CD4-positive, CD25-positive, alpha-beta regulatory T cell (primary cell): ENCODE measurements at places on chromosomes 4 and X. TPM values are rescaled to one million over a fixed set of nuclear protein-coding genes. Genes with fewer than 3 reads are reported as not detected.

TLL1 gene
- polyA plus RNA-seq = not detected

CSAG3 gene
- not detected for polyA plus RNA-seq

ARR3 gene
- not detected for polyA plus RNA-seq

CXCL6 gene
- not detected for polyA plus RNA-seq

CT83 gene
- not detected for polyA plus RNA-seq

FAM9C gene
- not detected for polyA plus RNA-seq

DNA sequence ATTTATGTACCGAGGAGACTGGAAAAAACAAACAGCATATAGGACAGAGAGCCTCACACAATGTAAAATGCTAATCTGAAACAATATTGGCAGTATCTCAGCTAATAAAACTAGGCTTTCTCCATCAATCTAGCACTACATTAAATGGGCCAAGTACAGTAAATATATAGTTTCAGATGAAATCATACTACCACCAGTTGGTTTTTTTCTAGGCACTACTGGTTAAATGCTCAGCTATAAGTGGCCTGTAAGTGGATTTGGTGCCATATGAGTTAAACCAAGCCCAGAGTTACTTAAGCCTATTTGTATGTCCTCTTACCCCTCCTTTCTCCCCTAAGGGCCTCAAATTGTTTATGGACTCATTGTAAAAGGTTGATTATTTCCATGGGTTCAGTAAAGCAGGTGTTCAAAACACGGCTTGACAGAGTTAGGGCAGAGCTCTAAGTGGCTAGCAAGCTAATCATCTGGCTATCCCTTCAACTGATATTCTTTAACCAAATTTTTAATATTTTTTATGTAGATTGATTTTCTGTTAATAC is 57.5 kb downstream of the FAM13A start:
- H3K27ac ChIP-seq = no peak overlapping the region
- no peaks in the 10 kb centered on the region for H3K36me3 ChIP-seq
- no peak overlapping the region for H3K4me3 ChIP-seq
- no peak for DNase-seq

DNA sequence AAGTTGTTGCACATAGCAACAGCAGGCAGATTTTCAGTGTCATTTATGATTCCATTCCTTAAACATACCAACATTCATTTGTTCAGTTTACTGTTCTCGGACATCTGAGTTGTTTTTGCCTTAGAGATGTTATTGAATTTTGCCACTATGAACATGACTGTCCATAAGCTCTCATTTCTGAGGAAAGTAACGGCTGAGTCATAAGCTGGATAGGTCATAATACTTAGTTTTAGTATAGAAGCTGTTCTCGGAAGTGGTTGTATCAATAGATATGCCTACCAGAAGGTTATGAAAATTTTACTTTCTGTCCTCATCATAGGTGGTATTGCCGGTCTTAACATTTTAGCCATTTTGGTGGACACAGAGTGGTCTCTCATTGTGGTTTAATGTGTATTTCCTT is 157.1 kb upstream of the CLNK start:
- no peaks in the 10 kb centered on the region for H3K4me1 ChIP-seq
- no peak overlapping the region for H3K27ac ChIP-seq
- no peak overlapping the region for H3K4me3 ChIP-seq
- no peaks in the 10 kb centered on the region for H3K27me3 ChIP-seq
- no peak for DNase-seq

GRCh38 chrX:113548308-113549015 is 707.8 kb upstream of the AMOT start:
- H3K27me3 ChIP-seq = no peaks in the 10 kb centered on the region
- no peaks in the 10 kb centered on the region for H3K36me3 ChIP-seq
- no peak for DNase-seq
- no peak overlapping the region for H3K27ac ChIP-seq
- H3K4me3 ChIP-seq = no peak overlapping the region

- no peaks in the 10 kb centered on the region for H3K36me3 ChIP-seq
- H3K27ac ChIP-seq = no peak overlapping the region
- H3K4me1 ChIP-seq = no peaks in the 10 kb centered on the region
- H3K4me3 ChIP-seq = no peak overlapping the region
- DNase-seq = no peak
- no peaks in the 10 kb centered on the region for H3K27me3 ChIP-seq
Measured at GRCh38 chrX:104987063-104987462, 233.4 kb downstream of the TEX13A start.
